ENCODE measurements at places on chromosomes 12 and 14.

- DNase-seq: no peak
Measured at GRCh38 chr14:33081259-33081658, 142.6 kb downstream of the NPAS3 start.

GRCh38 chr14:75283833-75284563, 5.4 kb downstream of the FOS start:
- DNase-seq: peak; percentile 47

GRCh38 chr14:99772371-99773283, 20.6 kb upstream of the EML1 start:
- no peak for DNase-seq

- DNase-seq: no peak
Measured at GRCh38 chr12:49707812-49708147, 575 bp upstream of the FMNL3 start.

DNA sequence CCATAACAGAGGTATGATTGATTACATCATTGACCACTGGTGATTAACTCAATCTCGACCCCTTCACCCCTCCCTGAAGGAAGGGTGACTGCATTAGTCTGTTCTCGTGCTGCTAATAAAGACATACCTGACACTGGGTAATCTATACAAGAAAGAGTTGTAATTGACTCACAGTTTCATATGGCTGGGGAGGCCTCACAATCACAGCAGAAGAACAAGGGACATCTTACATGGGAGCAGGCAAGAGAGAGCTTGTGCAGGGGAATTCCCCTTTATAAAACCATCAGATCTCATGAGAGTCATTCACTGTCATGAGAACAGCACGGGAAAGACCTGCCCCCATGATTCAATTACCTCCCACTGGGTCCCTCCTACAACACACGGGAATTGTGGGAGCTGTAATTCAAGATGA, 55.9 kb upstream of the TMCC3 start:
- peak; percentile 26 for DNase-seq

- no peak for DNase-seq
Measured at GRCh38 chr12:33245434-33245833, 194.2 kb downstream of the SYT10 start.

GRCh38 chr12:127150028-127150427, 1116.9 kb upstream of the TMEM132C start:
- DNase-seq: no peak

DNA sequence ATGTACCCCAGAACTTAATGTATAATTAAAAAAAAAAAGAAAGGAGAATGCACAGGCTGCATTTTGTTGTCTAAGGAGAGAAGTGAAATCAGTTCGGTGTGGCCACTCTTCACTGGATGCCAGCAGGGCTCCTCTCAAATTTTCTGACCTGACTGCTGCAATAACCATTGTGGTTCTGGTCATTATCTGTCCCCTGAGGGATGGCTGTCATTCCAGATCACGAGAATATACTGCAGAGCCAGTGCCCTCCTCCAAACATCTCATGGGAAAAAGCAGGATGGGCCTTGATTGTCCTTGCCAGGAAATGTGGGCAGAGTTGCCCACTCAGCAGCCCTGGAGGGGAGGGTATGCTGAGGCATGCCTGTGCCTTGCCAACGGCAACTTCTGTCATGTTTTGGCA, 139.1 kb downstream of the SLC8A3 start:
- DNase-seq: no peak

- peak; percentile 45 for DNase-seq
Measured at GRCh38 chr14:32202491-32202997, 525 bp downstream of the RNU6-8 start.

GRCh38 chr14:69582829-69583228, 8.2 kb upstream of the CCDC177 start:
- no peak for DNase-seq

DNA sequence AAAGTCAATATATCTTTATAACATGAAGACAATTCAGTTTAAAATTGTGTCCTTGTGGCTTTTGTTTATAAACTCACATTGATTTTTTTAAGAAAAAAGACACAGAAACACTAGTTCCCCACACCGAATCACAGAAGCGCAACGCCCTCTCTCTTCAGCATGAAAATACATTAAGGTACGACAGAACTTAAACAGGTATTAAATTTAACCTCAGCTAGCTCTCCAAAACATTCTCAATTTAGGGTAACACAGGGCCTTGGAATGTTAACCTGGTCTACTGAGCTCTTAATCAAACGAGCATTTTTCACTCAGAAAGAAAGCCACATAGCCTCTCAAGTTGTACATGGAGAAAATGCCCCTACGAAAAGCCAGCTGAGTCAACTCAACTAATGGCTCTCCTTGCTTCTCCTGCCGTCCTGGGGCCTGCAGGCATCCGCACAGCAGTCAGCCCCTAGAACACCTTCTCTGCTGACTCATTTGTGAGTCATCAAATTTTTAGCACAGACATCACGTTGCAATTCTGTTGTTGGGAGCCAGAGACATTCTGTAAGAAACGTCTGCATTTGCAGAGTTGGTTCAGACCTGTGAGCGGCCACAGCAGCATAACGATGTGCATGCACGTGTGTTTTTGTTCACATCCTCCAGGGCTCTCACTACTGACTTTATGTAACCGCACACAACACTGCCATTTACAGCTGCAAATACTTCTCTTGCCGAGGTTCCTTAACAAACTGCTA, 141.6 kb downstream of the ITPR2 start:
- DNase-seq: peak; percentile 99

DNA sequence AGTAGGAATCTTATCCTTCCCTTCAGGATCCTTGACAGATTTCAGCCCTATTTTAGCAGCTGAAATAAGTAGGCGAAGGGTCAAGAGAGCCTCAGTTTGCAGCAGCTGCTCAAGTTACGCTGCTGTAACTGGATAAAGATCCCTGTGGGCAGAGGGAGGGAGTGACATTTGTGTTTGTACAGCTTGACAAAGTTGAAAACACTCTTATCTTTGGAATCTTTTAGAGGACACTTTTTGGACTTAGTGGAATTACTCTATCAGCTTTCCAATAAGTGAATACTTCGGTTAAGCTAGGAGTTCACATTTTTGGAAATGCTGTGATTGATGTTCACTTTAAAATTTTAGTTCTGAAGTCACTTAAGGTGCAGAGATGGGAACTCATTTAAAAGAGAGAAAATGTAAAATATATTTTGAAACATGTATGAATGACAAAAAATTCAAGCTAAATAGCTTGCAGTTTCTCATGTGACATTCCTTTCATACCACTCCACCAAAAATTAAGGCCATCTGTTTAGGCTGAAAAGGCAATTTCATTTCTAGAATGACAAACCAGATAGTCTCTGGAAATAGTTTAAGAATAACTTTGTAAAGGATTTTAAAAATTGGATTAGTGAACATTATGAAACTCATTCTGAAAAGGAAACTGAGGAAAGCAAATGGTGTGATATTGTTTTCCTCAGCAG, 55.2 kb downstream of the SLC38A4 start:
- DNase-seq: peak; percentile 77

GRCh38 chr12:95351748-95352147, 122.2 kb upstream of the METAP2 start:
- no peak for DNase-seq

DNA sequence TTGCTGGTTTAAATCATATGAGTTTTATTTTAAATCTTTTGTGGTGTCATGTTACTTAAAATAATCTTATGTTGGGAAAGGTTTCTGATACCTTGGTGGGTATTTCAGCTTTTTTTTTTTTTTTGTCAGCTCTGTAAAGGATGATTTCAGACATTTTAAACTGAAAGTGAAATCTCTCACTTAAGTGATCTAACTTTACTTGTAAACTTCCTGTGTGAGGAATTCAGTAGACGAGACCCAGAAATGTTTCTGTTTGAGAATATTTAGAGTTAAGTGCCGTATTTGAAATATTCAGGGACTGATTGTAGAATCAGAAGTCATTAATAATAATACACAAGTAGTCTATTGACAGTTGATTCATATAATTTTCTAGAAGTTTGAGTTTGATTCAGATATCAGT, 37.8 kb downstream of the PROX2 start:
- peak; percentile 50 for DNase-seq

DNA sequence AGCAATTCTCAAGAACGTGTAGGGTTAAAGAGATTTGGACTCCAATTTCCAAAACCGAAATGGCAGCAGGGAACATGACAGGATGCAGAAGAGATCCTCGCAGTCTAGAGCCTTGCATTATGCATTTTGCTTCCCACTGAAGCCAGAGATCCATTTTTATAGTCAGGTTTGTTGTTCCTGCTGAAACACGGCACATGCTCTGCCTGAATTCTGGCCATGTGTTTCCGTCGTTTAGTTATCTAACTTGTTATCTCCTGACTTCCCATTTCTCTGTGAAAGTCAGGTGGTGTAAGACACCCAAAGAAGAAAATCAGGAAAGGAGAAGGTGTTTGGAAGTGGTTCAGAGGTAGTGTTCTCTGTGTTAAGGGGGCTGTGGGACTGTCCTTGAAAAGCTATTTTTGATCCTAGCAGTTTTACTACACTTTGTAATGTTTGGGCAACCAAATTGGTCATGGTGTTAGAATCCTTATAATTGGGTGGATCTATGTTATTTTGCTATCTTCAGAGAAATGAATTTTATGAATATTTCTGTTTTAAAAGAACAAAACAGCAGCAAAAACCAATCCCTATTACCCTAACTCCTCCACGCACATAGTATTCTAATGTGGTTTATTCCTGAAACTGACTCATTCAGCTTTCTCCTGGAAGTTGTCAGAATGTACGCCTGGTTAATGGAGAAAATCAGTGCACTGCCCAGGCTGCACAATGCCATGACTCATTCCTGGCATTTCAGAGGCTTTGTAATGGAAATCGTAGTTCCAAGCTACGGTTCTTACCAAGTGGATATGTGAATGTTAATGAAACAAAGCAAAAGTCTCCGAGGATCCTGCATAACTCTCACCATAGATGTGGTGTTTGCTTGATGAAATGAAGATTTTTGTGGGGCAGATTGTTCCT, 110.1 kb downstream of the SAMD4A start:
- DNase-seq: peak; percentile 96

DNA sequence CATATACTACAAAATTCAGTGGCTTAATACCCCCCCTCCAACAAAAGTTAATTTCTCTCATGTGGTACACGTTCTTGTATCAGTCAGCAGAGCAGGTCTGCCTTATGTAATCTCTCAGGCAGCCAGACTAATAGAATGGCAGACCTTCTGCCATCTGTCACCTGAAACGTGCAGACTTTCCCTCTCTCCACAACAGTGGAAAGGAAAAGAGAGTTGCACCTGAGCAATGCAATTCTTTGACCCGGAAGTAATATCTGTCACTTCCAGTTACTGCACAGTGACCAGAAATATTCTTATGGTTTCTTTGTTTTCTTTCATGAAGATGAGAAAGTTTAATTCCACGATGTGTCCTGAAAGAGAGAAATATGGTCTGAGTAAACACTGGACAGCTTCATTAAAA, 14.4 kb downstream of the KERA start:
- no peak for DNase-seq

DNA sequence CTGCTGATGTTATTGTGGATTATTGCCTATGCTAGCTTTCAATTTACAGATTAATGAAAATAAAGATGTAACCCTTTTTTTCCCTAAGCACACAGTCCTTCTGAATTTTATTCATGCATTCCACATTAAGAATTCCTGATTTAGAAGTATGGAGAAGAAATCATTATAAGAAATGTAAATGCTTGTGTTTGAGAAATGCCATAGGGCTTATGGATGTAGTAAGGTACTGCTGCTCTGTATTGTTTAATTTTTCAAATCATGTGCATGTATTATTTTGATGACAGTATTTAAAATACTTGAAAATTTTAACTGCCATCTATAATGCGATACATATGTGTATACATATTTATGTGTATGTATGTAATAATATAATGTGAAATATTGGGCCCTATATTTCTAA, 167.1 kb upstream of the SOX5 start:
- no peak for DNase-seq

DNA sequence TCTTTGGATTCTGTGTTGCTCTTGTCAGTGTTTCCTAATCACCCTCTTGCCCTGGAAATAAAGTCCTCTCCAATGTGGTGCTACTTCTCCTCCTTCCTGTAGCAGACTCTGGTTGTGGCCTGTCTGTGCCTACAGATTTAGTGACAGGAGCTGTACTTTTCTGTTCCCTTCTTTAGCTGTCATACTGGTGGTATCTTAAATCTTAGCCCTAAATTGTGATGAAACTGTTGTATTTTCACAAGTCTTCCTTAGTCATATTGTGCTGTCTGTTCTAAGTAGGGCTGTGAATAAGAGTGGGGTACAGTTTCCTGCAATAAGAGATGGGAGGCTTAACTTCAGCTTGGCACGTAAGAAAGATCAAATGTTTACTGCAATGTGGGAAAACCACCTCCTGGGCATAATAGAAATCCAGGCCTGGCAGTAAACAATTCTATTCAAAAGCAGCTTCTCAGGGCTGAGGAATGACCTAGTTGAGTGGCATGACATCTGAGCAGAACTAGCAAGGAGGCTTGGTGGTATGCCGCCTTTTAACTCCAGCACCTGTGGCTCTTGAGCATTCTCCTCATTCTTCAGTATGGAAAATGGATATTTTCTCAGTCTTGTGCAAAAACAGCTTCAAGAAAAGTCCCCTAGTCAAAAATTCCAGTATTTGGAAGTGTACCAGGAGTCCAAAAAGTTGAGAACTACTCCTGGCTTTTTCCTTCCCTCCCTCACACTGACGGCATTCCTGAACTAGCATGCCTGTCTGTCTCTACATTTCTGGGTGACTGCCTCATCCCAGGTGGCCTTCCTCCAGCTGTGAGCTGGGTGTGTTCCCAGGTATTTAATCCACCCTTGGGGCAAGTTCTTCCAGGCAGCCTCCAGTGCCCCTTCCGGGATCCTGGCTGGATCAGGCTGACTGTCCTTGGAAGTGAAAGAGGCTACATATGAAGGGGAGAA, 19.5 kb downstream of the ANO6 start:
- DNase-seq: peak; percentile 87

DNA sequence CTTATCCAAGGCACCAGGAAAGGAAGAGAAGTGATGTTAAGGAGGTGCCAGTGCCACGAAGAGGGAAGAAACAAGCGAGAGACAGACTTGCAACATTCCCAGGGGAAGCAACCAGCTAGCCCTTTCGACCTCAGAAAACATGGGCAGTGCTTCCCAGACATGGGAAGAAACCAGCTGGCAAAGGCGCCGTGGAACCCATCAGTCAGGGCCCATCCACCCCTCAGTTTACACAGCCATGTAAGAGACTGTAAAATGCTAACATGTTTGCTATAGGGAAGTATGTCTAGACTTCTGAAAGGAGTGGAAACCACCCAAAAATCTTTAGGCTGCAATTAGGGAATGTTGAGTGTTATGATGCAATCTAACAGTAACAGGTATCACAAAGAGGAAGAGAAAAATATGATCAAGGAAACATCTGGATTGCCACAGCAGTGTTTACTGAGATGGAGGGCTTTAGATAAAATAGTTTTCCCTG, 26.3 kb downstream of the ANAPC5 start:
- no peak for DNase-seq

- no peak for DNase-seq
Measured at GRCh38 chr14:69398818-69399210, 322 bp downstream of the SLC39A9 start.

GRCh38 chr12:68431786-68432185, 99.6 kb upstream of the MDM1 start:
- no peak for DNase-seq

Data from iris pigment epithelial cell (primary cell).